KG1 (cell line): ENCODE measurements at places on chromosomes 12 and 14.

- DNase-seq, result no peak
These were observed 22.6 kb downstream of the FRS2 start for GRCh38 chr12:69492739-69493138.

DNA sequence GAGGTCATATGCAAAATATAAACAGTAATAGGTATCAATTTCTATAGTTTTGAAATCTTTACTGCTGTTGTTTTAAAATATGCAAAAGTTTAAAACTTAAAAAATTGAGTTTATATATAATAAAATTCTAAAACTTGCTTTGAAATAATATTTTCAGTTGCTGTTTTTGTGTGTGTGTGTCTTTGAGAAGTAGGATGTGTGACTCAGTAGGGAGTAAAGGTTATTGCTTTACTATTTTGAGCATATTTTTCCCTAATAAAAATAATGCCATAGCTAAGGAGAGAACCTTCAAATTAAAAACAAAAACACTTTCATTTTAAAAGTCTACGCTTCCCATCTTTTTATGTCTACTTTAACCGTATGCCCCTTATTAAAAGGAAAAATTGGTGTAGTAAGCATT lies 238.1 kb downstream of the FBXL14 start:
- no peak for DNase-seq

DNA sequence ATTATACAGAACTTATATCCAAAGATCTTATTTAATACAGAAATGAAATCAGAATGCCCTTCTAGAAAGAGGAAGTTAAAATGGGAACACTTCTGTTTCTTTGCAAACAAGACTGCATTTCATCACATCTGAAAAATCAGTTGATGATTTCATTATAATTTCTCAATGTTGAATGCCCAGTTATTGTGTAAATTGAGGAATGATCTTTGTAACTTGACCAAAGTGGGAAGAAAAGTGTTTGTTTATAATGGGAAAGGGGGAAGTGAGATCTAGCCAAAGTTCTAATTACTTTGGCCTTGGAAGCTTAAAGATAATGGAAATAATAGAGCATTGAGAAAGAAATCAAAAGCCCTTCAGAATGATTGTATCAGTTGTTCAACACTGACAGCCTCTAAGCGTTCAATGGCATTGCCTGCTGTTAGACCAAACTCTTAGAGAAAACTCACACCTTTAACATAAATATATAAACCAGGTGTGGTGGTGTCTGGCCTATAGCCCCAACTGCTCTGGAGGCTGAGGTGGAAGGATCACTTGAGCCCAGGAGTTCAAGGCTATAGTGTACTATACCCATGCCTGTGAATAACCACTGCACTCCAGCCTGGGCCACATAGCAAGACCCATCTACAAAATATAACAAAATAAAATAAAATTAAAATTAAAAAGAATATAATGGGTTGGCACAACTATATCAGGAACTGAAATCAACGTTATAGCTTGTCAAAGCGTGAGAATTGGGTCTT lies 9.9 kb upstream of the LYZ start:
- no peak for DNase-seq

GRCh38 chr12:52391618-52392002 lies 6.2 kb upstream of the KRT84 start:
- no peak for DNase-seq

- no peak for DNase-seq
These were observed 4.4 kb upstream of the SMIM41 start for GRCh38 chr12:52074971-52075724.
